Osteoblast (primary cell): ENCODE measurements at places on chromosomes 2 and 18. TPM values are rescaled to one million over a fixed set of nuclear protein-coding genes. Genes with fewer than 3 reads are reported as not detected.

The HYCC2 gene
- 11.6 and 12.1 TPM in 2 replicates for total RNA-seq

The HNMT gene
- 100 and 115 TPM in 2 replicates for total RNA-seq

The CIB4 gene
- not detected in 2 replicates for total RNA-seq

The CCDC85A gene
- total RNA-seq: 0.29 and 0.72 TPM in 2 replicates

The UNC80 gene
- not detected in 2 replicates for total RNA-seq

The SLC16A14 gene
- under 0.01 and 0.29 TPM in 2 replicates for total RNA-seq

The ERLEC1 gene
- total RNA-seq: 95.2 and 114 TPM in 2 replicates

The FN1 gene
- total RNA-seq: 18,025 and 18,800 TPM in 2 replicates

The PLEKHA3 gene
- 7.1 and 8.7 TPM in 2 replicates for total RNA-seq

The GIGYF2 gene
- total RNA-seq: 57.2 and 60.7 TPM in 2 replicates

The LONRF2 gene
- under 0.01 TPM in 2 replicates for total RNA-seq

The CIDEA gene
- total RNA-seq: not detected in 2 replicates

The C1GALT1C1L gene
- 0.72 and 1.2 TPM in 2 replicates for total RNA-seq

The SLC66A2 gene
- 31.8 and 35.8 TPM in 2 replicates for total RNA-seq

The HRH4 gene
- total RNA-seq: under 0.01 TPM in 2 replicates

DNA sequence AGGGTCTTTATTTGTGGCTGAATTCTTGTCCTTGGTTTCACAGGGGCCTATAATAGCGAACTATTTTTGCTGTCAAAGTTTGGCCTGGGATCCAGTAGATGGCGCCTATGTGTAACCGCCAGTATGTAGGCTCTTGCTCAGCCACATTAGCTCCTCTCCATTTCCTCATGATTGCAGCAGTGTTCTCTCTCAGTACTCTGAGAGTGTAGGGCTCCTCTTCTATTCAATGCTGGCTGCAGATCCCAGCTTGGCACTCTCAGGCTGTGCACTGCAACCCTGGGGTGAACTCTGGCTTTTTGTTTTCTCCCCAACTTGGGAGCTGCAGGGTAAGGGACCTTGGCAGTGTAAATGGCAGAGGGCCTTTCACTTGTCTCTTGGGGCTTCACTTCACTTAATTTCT is 344.6 kb upstream of the CHAC2 start:
- no peak overlapping the region for H3K4me3 ChIP-seq
- H3K4me1 ChIP-seq: no peaks in the 10 kb centered on the region
- no peaks in the 10 kb centered on the region for H3K36me3 ChIP-seq
- no peak overlapping the region for H3K27ac ChIP-seq
- DNase-seq: peak; percentile 57
- no peaks in the 10 kb centered on the region for H3K27me3 ChIP-seq

GRCh38 chr2:210195101-210195852 is 24.1 kb upstream of the KANSL1L start:
- peaks cover 2% of the 10 kb centered on the region for H3K4me1 ChIP-seq
- no peaks in the 10 kb centered on the region for H3K36me3 ChIP-seq
- H3K4me3 ChIP-seq: peak overlapping the region; percentile 41
- peaks cover 5% of the 10 kb centered on the region for H3K27me3 ChIP-seq
- no peak overlapping the region for H3K27ac ChIP-seq

- no peaks in the 10 kb centered on the region for H3K27me3 ChIP-seq
- H3K27ac ChIP-seq: no peak overlapping the region
Measured at GRCh38 chr18:66235206-66235605, 368.7 kb downstream of the CDH19 start.

GRCh38 chr2:80560326-80560725 is 255.8 kb upstream of the LRRTM1 start:
- DNase-seq: no peak
- no peaks in the 10 kb centered on the region for H3K36me3 ChIP-seq
- H3K4me3 ChIP-seq: no peak overlapping the region
- H3K4me1 ChIP-seq: no peaks in the 10 kb centered on the region

DNA sequence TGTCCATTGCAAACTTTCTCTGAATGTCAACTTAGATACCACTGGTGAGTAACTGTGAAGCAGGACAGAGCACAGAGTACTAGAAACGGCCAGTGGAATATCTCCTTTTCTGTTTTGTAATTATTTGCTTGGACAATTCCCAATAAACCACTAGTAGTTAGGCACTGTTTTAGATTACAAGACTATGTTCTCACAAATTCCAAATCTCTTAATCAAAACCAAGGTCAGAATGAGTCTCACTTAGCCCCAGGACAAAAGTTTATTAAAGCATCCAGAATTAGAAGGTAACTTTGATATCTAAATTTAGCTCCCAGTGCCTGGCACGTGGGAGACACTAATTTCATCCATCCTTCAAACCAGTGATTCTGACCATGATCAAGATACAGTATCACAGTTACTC is 89.0 kb downstream of the ZNF521 start:
- H3K4me3 ChIP-seq: no peak overlapping the region
- no peaks in the 10 kb centered on the region for H3K36me3 ChIP-seq
- H3K27ac ChIP-seq: no peak overlapping the region

DNA sequence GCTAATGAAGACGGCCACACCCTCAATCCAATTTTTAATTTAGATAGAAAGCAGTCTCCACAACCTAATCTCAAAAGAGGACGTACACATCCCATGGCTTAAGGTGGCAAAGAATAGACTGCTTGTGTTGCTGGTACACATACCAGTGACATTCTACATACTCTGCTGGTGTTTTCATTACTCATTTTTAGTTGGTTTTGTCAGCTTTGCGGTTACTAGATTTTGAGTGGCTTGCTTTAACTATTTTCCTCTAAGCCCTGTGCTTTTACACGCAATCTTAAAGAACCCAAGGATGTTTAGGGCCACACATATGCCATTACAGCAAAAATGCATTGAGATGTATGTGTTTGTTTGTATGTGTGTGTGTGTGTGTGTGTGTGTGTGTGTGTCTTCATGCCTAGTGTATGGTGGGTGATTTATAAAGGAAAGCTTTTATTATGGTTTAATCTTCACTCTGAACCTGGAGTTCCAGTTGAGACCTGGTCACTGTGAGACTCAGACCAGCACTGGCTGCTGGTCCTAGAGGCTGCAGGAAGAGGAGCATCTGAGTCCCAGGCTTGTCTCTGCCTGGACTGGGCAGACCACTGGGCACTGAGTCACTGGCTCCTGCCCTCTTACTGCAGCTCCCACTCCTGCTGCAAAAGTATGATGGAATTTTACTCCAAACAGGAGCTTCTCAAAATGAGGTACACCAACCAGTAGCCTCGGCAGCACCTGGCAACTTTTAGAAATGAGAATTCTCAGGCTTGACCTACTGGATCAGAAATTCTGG is 415.9 kb downstream of the NBAS start:
- no peaks in the 10 kb centered on the region for H3K27me3 ChIP-seq
- no peaks in the 10 kb centered on the region for H3K36me3 ChIP-seq
- peak overlapping the region; percentile 31 for H3K4me3 ChIP-seq
- peak overlapping the region; percentile 65 for H3K27ac ChIP-seq
- peaks cover 19% of the 10 kb centered on the region for H3K4me1 ChIP-seq
- DNase-seq: peak; percentile 80

- no peak overlapping the region for H3K4me3 ChIP-seq
- H3K36me3 ChIP-seq: no peaks in the 10 kb centered on the region
- H3K27ac ChIP-seq: peak overlapping the region; percentile 74
Measured at GRCh38 chr18:55501579-55501978, 86.4 kb downstream of the TCF4 start.

DNA sequence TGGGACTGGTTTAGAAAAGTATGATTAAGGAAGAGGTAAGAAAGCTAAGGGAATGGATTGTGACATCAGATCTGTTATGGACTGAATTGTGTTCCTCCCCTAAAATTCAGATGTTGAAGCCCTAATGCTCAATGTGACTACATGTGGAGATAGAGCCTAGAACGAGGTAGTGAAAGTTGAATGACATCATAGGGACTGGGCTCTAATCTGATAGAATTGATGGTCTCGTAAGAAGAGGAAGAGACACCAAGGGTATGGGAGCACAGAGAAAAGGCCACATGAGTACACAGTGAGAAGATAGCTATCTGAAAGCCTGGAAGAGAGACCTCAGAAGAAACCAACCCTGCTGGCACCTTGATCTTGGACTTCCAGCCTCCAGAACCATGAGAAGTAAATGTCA is 178.3 kb downstream of the TRIB2 start:
- no peak for DNase-seq
- no peaks in the 10 kb centered on the region for H3K4me1 ChIP-seq
- no peaks in the 10 kb centered on the region for H3K27me3 ChIP-seq
- no peaks in the 10 kb centered on the region for H3K36me3 ChIP-seq

- DNase-seq: no peak
- no peaks in the 10 kb centered on the region for H3K27me3 ChIP-seq
- peak overlapping the region; percentile 86 for H3K27ac ChIP-seq
- H3K4me3 ChIP-seq: no peak overlapping the region
Measured at GRCh38 chr2:237306083-237306786, 107.7 kb downstream of the COL6A3 start.

DNA sequence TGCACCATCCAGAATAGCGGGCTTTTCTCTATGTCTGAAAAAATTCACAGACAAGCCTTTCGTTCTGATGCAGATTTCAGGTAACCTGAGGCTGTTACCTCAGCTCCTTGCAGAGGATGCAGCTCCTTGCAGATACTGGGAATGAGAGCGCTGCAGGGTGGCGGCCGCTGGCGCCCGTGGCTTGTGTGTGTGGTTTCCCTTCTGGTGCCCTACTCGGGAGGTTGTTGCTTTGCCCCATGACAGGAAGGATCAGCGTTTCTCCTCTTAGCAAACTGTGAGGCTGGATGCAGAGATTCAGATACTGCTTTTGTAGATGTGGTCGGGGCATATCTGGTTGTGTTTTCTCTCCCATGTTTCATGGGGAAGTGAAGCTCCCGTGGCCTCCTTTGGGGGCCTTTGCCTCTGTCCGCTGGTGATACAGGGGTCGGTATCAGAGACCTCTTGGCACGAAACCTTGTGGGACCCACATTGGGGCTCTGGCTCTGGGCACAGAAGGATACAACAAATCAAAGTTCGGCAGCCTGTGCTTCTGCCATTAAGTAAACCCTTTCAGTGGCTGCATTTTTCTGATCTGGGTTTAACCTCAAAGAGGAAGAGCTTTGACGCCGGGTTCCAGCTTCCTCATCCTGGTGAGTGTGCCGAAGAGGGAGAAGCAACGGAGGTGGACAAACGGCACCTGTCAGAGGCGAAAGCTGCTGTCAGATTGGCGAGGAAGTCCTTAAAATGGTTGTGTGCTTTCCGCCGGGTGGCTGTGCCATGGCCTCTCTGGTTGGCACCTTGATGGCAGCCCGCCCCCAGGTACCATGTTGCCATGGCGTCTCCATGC is 127.8 kb downstream of the MBP start:
- no peaks in the 10 kb centered on the region for H3K4me1 ChIP-seq
- no peak overlapping the region for H3K27ac ChIP-seq
- no peaks in the 10 kb centered on the region for H3K36me3 ChIP-seq
- peaks cover 12% of the 10 kb centered on the region for H3K27me3 ChIP-seq

- no peaks in the 10 kb centered on the region for H3K4me1 ChIP-seq
- no peaks in the 10 kb centered on the region for H3K36me3 ChIP-seq
- H3K4me3 ChIP-seq: no peak overlapping the region
Measured at GRCh38 chr18:50410008-50410407, 35.2 kb downstream of the SKA1 start.

DNA sequence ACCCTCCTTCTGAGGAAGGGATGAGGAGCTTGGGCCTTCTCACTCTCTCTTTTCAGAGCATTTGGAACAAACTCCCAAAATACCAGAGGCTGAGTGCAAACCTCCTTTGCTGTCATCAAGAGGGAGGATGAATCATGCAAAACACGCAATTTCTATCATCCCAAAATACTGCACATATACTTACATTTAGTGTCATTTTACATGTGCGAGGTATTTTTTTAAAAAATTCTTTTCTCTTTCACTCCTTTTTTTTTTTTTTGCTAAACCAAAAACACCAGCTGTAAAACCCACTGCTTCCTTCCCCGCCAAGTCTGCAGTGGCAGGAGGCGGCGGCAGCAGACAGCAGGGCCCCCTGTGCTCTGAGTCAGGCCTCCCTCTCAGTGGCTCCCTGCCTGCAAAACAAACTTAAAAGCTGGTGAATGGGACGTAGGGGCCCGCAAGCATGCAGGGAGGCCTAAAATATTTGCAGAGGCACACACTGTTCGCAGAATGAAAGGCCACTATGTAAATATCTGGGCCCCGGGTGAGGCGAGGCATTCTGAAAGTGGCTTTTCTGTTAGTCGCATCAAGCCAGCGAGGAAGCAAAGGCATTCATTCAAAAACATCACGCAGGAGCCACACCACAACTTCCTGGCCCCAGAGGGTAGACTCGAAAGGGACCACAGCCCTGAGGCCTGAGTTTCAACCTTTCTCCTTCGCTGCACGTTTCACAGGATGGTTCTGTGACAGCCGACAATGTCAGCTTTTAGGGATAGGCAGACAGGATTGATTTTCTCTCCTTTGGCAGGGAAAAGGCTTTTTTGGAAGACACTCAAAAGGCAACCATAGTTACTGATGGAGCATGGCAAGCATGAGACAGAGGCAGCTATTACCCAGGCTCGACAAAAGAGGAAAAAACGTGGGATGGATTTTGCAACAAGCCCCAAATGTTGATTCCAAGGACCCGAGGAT is 73.4 kb downstream of the ACTR2 start:
- peaks cover 34% of the 10 kb centered on the region for H3K4me1 ChIP-seq
- peak overlapping the region; percentile 42 for H3K4me3 ChIP-seq
- no peaks in the 10 kb centered on the region for H3K36me3 ChIP-seq
- no peaks in the 10 kb centered on the region for H3K27me3 ChIP-seq

GRCh38 chr2:191869781-191870180 is 22.9 kb upstream of the CAVIN2 start:
- DNase-seq: no peak
- peaks cover 24% of the 10 kb centered on the region for H3K4me1 ChIP-seq
- no peaks in the 10 kb centered on the region for H3K36me3 ChIP-seq
- H3K4me3 ChIP-seq: no peak overlapping the region
- no peaks in the 10 kb centered on the region for H3K27me3 ChIP-seq

GRCh38 chr2:69601179-69601612 is 42.3 kb downstream of the AAK1 start:
- H3K36me3 ChIP-seq: no peaks in the 10 kb centered on the region
- H3K27me3 ChIP-seq: no peaks in the 10 kb centered on the region
- peak; percentile 59 for DNase-seq
- H3K27ac ChIP-seq: peak overlapping the region; percentile 56

DNA sequence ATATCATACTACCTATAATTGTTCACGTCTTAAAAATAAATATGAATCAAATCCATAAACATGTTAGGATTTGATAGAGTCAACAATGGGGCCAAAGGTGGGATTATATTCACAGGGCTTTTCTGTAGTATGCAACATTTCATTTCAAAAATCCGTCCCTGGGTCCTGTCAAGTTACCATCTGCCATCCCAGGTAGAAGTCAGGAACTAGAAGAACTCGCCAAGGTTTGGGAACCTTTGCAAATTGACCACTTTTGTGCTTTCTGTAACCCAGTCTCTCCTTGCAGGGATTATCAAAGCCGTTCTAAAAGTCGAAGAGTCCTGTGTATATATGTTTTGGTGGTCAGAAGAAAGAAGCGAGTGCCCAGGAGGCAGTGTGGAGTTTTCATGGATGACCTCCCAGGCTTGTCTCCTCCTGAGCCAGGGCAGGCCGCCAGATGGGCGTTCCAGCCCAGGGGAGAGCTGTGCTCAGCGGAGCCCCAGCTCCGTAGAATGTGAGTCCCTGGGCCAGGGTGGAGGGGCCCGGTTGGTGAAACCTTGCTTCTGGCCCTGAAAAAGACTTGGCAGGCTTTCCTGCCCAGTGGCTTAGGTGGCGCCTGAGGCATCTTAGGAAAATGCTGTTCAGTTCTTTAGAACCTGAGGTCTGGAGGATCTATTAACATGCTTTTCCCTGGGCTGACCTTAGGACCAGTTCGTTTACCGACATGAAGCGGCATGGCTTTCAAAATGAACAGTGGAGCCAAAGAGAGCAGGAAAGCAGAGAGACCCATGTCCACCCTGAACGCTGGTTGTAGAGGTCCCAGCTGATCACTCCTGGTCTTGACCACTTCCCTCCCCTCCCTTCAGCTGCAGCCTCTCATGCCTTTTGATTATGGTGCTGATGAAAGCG is 69.2 kb downstream of the LONRF2 start:
- H3K4me3 ChIP-seq: no peak overlapping the region
- DNase-seq: peak; percentile 87
- no peak overlapping the region for H3K27ac ChIP-seq
- peaks cover 4% of the 10 kb centered on the region for H3K4me1 ChIP-seq
